ENCODE measurements at places on chromosomes 3 and 15. TPM values are rescaled to one million over a fixed set of nuclear protein-coding genes. Genes with fewer than 3 reads are reported as not detected.

- peak; percentile 67 for DNase-seq
These were observed at the start of gene ALDH1L1 for GRCh38 chr3:126180477-126181397. TSS of gene ALDH1L1 (minus strand) at chr3:126180586. CDS start at chr3:126160979, 19,607 bp downstream.

GRCh38 chr15:56492791-56493555 is 28.0 kb upstream of the MNS1 start:
- no peak for DNase-seq

DNA sequence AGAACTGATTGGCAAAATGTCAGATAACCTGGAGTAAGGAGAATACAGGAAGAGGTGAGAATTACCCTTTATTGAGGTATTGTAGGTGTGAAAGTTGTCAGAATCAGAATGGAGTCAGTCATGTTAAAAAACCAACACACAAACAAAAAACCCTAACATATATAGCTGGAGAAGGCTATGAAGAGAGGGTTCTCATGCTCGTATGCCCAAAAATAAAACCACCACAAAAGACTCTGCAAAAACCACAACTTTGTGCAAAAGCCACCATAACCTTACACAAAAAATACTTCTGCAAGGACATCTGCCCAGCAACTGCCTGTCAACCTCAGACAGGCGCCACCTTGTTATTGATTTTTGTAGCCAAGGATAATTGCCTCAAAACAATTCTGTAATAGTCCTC is 136.0 kb downstream of the CD47 start:
- no peak for DNase-seq

GRCh38 chr3:99332718-99333117 is 305.7 kb upstream of the COL8A1 start:
- DNase-seq: no peak

DNA sequence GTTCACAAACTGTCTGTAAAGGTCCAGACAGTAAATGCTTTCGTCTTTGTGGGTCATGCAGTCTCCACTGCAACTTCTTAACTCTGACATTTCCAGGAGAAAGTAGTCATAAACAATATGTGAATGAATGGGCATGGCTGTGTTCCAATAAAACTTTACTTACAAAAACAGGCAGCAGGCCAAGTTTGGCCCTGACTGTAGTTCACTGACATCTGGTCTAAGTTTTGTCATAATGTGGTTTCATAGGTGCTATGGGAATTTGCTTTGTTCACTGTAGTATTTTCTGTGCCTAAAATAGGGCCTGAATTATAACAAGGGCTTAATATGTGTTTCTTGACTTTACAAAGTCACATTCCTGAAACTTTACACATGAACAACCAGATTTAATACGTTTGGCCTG is 186.0 kb upstream of the KBTBD8 start:
- no peak for DNase-seq

Gene POPDC2
- 89.0 TPM for total RNA-seq

- DNase-seq: no peak
These were observed 159.2 kb downstream of the TPRG1 start for GRCh38 chr3:189331002-189331418.

GRCh38 chr3:128400671-128401070 is 66.0 kb downstream of the DNAJB8 start:
- DNase-seq: no peak

Gene C2CD4A
- total RNA-seq: 0.29 TPM

DNA sequence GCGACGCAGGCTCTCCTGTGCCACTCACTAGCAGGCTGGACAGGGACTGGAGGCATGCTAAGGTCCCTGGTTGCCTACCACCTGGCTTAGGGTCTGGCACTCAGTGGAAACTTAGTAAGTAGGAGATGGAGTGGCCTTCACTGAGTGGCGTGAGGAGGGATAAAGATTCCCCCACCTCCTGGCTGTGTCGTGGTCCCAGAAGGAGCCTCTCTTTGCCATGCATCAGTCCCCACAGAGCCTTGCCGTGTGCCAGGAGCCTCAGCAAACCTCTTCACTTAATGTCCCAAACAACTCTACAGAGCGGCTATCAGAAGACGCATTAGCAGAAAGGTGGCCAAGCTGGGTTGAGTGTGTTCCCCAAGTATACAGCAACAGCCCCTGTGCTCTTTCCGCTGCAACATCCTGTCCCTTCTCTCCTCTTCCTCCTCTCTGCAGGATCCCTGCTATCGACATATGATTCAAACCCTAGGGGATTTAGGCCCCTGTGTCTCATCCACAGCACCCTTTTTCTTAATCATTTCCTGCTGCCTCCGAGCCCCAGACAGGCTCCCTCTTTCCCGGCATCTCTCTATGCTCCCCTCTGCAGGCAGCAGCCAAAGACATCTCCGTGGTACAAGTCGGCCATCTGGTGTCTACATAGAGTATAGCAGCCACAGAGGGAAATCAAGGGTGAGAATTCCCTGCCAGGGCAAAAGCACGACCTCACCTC is 66.7 kb downstream of the SLC6A1 start:
- no peak for DNase-seq

DNA sequence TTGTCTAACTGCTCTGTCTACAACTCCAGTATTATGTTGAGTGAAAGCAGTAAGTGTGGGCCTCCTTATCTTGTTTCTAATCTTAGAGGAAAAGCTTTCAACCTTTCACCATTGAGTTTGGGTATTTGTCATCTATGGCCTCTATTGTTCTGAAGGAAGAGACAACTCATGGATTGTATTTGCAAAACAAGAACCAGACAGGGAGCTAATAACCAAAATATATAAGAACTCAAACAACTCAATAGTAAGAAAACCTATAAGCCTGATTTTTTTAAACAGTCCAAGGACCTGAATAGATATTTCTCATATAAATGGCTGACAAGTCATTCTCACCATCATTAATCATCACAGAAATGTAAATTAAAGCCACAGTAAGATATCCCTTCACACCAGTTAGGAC is 113.0 kb downstream of the TAFA4 start:
- no peak for DNase-seq

- DNase-seq: no peak
These were observed 18.2 kb upstream of the EXOG start for GRCh38 chr3:38477839-38478450.

- DNase-seq: no peak
These were observed 523.9 kb downstream of the SHQ1 start for GRCh38 chr3:72324253-72324811.

Gene PDZRN3
- total RNA-seq: 17.9 TPM

Data from mucosa of descending colon (tissue), 3 donors.